M059J (cell line): ENCODE measurements at places on chromosomes 6 and 20.

DNA sequence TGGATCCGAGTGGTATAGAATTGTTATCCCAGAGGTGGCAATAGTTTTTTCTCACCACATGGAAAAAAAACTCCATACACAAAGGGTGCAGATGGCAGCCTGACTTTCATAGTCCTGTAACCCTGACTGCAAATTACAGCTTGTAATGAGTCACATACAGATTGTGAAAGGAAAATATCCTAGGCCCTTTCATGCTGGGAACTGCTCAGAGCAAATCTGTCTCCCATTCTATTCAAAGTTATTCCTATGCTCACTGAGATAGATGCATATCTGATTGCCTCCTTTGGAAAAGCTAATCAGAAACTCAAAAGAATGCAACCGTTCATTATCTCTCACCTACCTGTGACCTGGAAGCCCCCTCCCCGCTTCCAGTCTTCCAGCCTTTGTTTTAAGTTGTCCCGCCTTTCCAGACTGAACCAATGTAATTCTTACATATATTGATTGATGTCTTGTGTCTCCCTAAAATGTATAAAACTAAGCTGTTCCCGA, 108.7 kb upstream of the MAP3K4 start:
- DNase-seq = no peak

DNA sequence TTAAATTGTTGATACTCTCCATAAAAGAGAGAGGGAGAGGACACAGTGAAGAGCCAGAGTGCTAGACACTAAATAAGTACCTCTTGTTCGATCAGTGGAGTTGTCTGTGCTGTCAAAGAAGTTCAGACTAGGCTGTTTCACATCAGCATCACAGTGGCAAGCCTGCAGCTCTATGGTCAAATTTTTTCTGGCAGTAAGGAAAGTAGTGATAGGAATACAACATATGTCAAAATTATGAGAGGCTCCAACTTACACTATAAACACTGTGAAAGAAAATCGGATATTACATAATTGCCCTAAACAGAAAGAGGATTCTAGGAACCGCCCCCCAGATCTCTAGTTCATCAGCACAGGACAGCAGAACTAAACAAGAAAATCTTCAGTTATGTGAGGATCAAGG, 23.1 kb downstream of the DNAH8 start:
- DNase-seq = no peak

- DNase-seq = peak; percentile 97
Observed at GRCh38 chr6:18269253-18269652, 4.9 kb upstream of the DEK start.

DNA sequence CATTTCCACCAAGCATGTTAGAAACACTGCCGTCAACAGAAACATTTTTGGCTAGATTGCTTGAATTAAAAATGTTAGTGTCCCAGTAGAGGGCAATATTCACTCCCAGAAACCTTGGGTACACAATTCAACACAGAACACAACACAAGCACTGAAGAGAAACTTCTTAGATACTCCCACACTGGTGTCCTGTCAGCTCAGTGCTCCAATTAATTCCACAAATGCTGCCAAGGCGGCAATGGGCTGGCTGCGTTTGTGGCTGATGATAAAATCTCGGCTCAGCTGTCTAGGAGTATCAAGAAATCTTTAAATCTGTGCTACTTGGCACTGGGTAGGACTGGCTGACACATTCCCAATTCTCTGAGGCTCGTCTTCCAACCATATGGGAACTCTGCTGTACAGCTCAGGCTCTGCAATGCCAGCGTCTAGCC, 39.3 kb downstream of the BEND3 start:
- DNase-seq = peak; percentile 37

GRCh38 chr6:38185244-38185643, 365.7 kb downstream of the ZFAND3 start:
- DNase-seq = no peak

GRCh38 chr6:122798099-122798641, 9.1 kb downstream of the SMPDL3A start:
- peak; percentile 86 for DNase-seq

DNA sequence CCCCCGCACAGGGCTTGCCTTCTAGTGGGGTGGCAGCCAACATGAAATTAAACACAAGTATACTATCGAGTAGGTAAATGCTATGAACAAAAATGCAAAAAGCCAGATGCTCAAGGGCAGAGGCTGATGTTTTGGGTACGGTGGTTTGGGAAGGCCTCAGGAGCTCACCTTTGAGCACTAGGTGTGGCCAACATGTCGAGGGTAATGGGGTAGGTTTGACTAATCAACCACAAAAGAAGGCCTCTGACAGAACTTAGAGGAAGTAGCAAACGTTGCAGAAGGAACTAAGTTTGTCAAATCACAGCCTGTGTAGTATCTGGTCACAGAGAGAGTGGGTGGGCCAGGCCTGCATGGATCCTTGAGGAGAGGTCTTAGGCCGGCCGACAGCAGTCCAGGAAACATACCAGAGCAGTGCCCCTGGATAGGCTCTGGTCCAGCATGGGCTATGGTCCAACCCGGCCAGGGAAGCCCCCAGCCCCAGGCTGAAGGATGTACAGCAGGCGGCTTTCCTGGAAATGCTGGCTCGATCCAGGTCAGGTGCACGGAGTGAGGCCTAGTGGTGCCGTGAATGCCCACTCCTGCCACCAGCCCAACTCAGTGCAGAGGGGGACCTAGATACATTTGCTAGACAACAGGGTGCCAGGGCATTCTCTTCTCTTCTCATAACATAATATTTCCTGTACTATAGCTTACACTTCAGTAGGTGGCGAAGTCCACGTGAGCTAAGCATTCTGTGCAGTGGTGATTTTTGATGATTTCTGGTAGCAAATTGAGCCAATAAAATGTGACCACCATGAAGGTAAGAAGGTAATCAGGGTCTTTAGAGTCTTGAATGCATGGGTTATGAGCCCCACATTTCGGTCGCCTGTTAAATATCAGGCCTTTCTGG, 56.3 kb upstream of the CD93 start:
- DNase-seq = peak; percentile 73

GRCh38 chr6:72414657-72415056, 207.2 kb upstream of the KCNQ5 start:
- no peak for DNase-seq

DNA sequence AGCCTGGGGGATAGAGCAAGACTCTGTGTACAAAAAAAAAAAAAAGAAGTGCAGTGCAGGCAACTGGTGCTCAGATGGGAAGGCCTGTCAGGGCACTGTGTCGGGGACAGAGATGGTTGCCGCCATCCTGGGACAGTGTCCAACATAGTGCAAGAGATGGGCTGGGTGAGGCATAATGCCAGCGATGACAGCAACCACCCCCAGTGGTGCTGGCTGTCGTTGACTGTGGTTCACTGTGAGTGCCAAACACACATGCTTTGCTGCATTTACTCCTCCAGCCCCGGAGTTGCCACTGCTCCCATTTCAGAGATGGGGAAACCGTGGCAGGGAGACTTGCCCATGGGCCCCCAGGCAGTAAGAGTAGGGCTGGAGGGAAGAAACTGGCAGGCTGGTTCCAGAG, 5.2 kb upstream of the C20orf203 start:
- peak; percentile 84 for DNase-seq

DNA sequence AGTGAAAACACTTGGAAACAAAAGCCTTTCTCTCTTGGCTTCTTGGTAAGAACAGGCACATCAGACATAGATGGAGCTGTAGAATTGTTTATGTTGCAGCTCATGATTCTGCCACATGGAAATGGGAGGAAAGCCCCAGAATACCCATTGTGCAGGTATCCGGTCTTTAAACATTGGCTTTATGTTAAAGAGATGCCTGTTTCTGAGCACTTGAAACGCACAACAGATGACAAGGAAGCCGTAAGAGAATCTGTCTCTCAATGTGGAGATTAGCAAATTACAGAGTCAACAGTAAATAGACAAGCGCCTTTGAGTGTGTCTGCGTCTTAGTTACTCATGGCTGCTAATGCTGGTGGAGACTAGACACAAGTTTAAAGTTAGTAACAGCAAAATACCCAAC, 10.5 kb downstream of the TNFAIP3 start:
- DNase-seq = no peak

DNA sequence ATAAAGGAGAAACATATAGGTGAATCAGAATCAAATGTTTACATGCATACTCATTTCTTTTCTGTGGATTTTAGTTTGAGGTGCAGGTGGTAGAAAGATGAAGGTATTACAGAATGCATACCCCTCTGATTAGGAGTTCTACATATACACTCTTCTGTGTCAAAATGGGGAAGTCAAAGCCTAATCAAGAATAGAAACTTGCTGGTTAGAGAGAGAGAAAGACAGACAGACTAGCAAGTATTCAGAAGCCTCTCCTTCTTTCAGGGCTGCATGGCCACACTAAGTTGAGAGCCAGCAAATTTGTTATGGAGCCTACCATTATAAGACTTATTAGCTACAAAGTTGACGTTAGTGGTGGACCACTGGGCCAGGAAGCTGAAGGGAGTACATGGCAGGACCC, 358.3 kb upstream of the EYS start:
- no peak for DNase-seq

DNA sequence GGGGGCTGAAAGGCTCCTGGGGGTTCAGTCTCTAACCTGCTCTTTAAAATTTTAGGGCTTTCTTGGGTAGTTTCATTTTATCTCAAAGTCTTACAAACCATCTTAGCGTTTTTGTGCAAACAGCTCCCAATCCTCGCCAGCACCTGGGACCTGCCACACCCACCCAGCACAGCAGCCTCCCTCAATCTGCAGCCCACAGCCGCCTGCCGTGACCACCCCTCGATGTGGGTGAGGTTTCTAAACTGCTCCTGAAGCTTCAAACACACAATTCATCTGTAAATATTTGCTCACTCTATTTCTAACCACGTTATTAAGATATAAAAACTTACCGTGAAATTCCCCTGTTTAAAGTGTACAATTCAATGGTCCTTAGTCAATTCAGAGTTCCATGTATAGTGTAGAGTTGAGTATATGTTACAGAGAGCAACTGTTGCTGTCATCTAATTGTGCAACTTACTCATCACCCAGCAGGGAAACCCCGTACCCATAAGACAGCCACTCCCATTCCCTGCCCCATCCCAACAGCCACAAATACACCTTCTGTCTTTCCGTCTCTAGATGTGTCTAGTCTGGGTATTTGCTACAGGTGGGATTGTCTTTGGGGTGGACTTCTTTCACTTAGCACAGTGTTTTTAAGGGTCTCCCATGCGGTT, 381.0 kb downstream of the TAF4 start:
- DNase-seq = no peak

- DNase-seq = peak; percentile 78
Observed at GRCh38 chr6:140225701-140226436, 851.4 kb upstream of the CITED2 start.

GRCh38 chr20:3698591-3699001, 13.8 kb downstream of the SIGLEC1 start:
- DNase-seq = no peak

- DNase-seq = no peak
Observed at GRCh38 chr6:141437685-141438084, 695.0 kb upstream of the GJE1 start.

- DNase-seq = no peak
Observed at GRCh38 chr20:24853916-24854315, 95.2 kb upstream of the CST7 start.

GRCh38 chr6:148867862-148868261, 121.0 kb downstream of the UST start:
- peak; percentile 34 for DNase-seq

DNA sequence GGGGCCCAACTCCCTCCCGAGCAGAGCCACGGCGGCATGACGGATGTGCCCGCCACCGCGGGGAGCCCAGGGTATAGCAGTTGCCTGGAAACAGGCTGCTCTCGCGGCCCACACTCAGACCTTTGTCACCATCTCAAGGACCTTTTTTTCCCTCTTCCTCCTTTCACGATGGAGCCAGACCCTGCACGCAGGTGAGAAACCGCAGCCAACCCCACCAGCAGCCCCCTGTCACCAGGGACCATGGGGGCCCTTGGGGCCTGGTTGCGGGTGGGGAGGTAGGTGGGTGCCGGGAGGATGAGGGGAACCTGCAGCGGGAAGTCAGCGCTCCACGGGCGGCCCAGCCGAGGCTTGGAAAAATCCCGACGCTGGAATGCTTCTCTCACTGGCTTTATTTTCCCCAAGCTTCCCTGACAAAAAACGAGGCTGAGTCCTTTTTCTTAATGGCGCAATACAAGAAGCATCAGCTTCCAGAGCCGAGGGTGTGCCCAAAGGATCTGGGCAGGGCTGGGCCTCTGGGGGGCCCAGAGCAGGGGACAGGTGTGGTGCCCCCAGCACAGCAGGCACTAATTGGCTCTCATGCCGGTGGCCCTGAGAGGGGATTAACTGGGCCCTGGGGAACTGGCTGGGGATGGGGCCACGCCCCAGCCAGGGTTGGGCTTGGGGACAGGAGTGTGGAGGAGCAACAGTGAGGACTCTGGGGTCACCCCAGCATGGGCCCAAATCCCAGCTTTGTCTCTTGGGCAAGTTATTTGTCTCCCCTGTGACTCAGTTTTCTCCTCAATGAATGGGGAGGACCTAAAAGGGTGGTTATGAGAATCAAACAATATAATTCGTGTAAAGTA, 23.9 kb downstream of the NOL4L start:
- DNase-seq = no peak

DNA sequence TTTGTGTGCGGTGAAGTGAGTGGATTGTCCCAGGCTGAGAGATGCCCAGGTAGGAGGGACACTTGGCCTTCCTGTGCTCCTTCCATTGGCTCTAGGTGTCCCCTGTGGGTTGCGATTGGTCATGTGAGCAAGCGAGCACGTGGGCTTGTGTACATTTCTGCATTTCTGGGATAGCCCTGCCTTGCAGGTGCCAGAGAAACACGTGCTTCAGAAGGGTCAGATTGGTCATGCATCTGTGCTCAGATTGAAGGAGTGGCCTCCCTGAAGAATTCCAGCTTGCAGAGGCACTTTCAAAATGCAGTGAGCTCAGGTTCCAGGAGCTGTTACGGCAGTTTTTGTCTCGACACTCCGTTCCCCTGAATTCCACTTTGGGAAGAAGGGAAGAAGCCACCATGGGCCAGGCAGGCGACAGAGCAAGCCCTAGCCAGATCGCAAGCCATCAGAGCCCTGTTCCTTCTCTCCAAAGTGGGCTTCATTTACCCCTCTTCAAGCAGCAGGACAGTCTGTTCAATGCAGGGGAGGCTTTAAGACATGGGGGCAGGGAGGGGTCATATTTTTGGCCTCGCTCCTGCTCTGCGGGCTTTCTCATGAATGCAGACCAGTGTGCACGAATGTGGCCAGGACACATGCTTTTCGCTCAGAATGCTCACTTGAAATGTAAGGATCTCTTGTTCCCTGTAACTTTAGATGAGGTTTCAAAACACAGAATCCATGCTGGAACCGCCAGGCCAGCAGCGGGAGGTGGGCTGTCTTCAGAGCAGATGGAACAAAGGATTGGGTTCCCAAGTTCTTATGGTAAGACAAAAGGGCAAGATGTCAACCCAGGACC, 78.6 kb upstream of the AKAP12 start:
- no peak for DNase-seq

GRCh38 chr6:42221546-42221945, 3.9 kb upstream of the MRPS10 start:
- no peak for DNase-seq
